ENCODE measurements at places on chromosomes 7 and 10. TPM values are rescaled to one million over a fixed set of nuclear protein-coding genes. Genes with fewer than 3 reads are reported as not detected.

The CPA4 gene
- total RNA-seq, result 3.8 TPM

The CRTAC1 gene
- total RNA-seq, result 19.3 TPM

The ASZ1 gene
- not detected for total RNA-seq

- DNase-seq, result no peak
These were observed 258.6 kb downstream of the CNTNAP2 start for GRCh38 chr7:146375170-146375569.

- no peak for DNase-seq
These were observed 14.1 kb downstream of the MICU1 start for GRCh38 chr10:72611783-72612182.

GRCh38 chr10:21727452-21728168, 193.6 kb downstream of the MLLT10 start:
- DNase-seq, result no peak

DNA sequence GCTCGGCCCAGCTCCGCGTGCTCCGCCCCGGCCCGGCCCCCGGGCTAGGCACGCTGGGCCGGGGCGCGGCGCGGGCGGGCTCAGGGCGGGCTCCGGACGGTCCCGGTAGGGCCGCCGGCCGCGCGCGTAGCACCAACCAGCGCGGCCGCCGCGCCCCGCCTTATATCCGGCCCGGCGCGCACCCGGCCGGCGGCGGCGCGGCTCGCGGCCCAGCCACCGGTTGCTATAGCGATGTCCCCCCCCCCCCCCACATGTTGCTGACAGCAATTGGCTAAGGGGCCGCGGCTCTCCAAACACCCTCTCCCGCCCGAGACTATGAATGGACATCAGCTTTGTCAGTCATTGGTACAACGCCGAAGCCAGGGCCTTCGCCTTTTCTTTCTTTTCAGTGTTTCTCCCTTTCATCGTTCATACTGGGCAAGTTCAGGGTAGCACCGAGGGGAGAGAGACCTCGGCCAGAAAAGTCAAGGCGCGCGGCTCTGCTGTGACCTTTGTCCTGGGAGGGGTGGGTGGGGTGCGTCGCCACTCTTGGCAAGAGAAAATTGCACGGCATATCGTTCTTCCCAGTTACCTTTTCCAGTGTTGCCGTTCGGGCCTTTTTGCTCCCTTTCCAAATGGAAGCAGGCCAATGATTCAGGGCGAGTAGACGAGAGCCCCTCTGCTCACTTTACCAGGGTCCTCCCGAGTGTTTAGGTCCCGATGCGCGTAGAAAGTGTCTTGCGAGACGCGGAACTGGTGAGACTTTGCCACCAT, 354.2 kb downstream of the DNAJB6 start:
- DNase-seq, result peak; percentile 67

DNA sequence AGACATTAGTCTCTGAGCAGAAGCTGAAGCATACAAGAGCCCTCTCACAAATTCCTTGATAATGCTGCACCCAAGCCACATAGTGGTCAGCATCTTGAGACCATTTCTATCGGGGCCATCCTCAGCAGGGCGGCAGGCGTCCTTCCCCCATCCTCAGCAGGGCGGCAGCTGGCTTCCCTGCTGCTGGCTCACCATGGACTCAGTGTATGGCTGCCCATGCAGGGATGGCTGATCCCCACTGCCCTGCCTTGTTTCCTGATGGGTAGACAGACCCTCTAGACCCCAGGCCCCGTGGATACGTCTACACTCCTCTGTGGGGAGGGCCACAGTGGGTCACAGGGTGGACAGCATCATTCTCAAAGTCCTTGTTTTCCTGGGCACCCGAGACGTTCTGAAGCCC, 406.8 kb downstream of the TCERG1L start:
- DNase-seq, result no peak

- no peak for DNase-seq
These were observed 26.6 kb downstream of the PRTFDC1 start for GRCh38 chr10:24925799-24926198.

All from left cardiac atrium (tissue), 4 donors.